ENCODE measurements at places on chromosomes 7 and 10.

DNA sequence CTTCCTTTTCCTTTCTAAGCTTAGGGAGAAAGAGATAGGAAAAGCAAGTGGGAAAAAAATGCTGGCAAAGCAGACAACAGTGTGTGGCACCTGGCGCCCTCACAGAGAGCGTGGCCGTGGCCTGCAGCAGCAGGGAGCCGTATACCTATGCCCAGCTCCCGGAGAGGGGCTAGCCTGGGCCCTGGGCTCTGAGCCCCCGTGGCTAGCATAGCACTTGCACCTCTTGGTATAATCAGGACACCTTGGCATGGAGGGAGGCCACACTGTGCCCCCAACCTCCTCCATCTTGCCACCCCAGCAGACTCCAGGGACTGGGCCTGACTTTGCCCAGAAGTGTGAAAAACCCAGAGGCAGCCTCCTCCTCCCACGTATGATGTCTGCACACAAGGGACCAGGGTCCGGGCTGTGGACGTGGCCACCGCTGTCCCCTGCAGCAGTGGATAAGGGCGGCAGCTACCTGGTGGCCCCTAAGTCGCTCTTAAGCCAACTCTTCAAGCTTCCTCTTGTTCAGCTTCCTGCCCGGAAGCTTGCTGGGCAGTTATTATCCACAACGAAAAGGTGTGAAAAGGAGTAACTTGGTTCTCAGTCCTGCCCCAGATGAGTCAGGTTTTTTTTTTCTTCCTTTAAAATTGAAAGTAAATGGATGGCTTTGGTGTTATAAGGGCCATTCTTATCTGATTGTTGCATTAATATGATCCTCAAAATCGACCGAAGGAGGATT, 249.1 kb upstream of the PITRM1 start:
- no peak for DNase-seq

DNA sequence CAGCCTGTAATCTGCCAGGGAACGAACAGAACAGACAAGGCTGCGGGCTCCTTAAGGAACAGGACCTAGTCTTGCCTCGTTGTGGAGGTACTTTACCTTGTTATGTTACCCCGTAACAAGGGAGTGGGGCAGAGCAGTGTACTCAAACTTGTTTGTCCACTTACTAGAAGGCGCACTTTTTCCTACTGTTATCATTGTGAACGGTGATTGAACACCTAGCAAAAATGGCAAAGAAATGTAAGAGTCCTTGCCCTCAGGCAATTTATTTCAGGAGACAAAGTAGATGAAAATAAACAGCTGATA, 620 bp upstream of the IMPDH1 start:
- DNase-seq, result no peak

GRCh38 chr7:29309041-29309854, 114.7 kb downstream of the CHN2 start:
- DNase-seq, result no peak

GRCh38 chr7:22055226-22055625, 109.5 kb upstream of the CDCA7L start:
- DNase-seq, result no peak

DNA sequence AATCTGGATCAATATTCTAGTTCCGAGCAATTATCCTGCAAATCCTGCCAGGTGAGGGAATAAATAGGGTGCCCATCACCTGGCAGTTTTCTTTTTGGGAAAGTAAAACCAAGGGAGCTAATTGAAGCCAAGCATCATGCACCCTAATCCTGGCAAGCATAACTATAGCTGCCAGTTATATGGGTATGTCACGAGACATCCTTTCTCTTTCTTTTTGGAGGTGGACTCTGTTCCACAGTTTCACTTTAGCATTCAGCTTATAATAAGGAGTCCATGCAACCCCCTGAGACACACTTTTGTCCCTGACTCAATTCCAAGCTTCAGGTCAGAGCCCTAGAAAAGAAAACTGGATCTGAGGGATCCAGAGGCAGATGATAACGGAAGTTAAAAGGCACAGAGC, 222.5 kb downstream of the PHF14 start:
- no peak for DNase-seq

GRCh38 chr10:102185811-102186527, 33.8 kb downstream of the NOLC1 start:
- no peak for DNase-seq

- no peak for DNase-seq
Measured at GRCh38 chr7:44733708-44734481, 14.8 kb upstream of the ZMIZ2 start.

GRCh38 chr10:69101451-69102095, 13.7 kb downstream of the SRGN start:
- no peak for DNase-seq

- DNase-seq, result no peak
Measured at GRCh38 chr7:80825499-80825898, 93.4 kb downstream of the SEMA3C start.

Data from stimulated activated CD4-positive, alpha-beta T cell treated with anti-CD3 and anti-CD28 coated beads, TNF-alpha, amount 100 ng/mL, for 4 hours (primary cell).